Testis (tissue), 5 donors: ENCODE measurements at places on chromosomes 4 and X. TPM values are rescaled to one million over a fixed set of nuclear protein-coding genes. Genes with fewer than 3 reads are reported as not detected.

DNA sequence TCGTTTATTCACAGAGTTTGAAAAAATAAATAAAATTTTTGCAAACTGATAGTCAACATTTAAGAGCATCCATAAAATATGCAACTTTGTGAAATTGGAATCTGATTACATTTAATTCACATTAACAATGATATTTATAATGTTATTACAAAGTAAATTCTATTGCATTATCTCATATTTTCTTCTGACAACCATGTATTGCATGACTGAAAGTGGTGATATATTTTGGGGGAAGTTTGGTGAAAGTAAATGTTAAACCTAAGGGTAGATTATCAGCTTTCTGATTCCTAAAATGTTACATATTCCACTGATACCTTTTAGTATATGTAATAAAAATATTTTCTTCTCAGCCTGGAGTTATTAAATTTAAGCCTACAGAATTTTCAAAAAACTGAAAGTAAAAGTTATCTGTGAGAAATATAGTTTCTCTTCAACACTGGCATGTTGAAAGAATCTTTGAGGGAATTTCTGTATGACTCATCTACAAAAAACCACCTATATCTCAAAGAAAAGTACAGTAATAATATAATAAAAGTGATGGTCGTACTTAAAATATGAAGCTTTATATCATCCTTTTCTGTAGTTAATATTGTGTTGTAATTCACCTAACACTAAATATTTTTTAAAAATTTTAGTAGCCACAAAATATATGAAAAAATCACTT is 1179.6 kb upstream of the PCDH7 start:
- no peak for DNase-seq

GRCh38 chrX:261167-261918 is 19.8 kb upstream of the PLCXD1 start:
- DNase-seq, result no peak

DNA sequence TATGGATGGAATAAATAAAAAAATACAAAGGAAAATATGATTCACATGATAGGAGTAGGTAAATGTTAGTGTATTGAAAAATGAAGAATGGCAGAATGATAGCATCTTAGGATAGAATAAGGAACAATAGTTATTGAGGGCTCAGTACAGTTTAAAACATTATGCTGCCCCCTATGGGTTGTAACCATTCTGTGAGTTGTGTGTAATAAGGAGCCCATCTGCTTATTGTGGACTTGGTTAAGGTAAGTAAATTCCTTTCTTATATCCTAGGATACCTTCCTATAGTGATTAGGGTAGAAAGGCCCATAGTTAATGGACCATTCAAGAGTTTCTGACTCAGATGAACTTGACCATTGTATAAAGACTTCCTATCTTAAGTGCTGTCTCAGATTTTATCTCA is 195.8 kb downstream of the PDHA2 start:
- DNase-seq, result peak; percentile 42

GRCh38 chrX:81202943-81203342 is 1.0 kb downstream of the SH3BGRL start:
- DNase-seq, result no peak

GRCh38 chr4:61443813-61444510 is 243.8 kb downstream of the ADGRL3 start:
- no peak for DNase-seq

GRCh38 chrX:118114971-118115370 is 1.6 kb downstream of the KLHL13 start:
- no peak for DNase-seq

The HDX gene
- 9.0 TPM for total RNA-seq

The TKTL1 gene
- total RNA-seq, result 268 TPM

The GAGE12F gene
- 2.4 TPM for total RNA-seq

The ASB9 gene
- 83.0 TPM for total RNA-seq

The TREX2 gene
- 4.0 TPM for total RNA-seq
